ENCODE measurements at places on chromosomes 12 and 14.

GRCh38 chr14:53126731-53127130 is 26.4 kb downstream of the DDHD1 start:
- no peak for DNase-seq

DNA sequence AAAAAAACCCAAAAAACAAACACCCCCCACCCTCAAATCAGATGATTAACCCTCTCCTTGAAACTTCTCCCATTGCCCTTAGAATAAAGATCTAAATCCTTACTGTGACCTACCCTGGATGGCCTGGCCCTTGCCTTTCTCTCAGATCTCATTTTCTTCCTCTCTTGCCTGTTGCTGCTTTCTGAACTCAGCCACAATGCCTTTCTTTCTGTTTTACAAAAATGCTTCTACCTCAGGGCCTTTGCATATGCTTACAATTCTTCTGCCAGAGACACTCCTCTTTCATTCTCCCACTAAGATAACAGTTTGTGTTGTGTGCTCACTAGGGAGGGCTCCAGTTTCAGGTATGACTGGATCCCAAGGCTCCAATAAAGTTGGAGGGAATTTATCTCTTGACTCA is 108.3 kb downstream of the PTPN11 start:
- DNase-seq = no peak

DNA sequence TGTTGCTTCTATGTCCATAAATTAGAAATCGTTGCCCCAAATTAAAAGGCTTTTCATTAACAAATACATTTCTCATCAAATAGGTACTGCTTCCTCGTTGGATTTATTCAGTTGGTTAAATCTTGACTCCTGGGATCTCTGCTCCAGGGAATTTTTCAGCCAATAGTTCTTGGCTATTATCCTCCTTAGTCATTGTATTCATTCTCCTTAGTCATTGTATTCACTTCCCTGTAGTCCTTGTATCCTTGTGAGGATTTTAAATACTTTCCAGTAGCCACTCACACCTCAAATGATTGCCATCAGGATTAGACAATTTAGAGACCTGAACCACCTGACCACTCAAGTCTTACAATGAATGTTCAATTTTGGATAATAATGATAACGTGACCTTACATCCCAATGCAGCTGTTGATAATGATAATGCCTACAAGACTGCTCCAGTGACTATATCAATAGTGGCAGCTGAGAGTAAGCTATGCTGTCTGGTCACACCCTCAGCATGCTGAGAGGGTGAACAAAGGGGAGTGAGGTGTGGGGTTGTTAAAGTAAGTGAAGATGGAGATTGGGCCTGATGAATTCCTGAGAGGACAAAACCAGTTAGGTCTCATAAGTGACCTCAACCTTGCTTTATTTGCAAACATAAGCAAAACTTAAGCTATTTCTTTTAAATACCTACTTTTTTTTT is 193.7 kb upstream of the RTL1 start:
- no peak for DNase-seq

DNA sequence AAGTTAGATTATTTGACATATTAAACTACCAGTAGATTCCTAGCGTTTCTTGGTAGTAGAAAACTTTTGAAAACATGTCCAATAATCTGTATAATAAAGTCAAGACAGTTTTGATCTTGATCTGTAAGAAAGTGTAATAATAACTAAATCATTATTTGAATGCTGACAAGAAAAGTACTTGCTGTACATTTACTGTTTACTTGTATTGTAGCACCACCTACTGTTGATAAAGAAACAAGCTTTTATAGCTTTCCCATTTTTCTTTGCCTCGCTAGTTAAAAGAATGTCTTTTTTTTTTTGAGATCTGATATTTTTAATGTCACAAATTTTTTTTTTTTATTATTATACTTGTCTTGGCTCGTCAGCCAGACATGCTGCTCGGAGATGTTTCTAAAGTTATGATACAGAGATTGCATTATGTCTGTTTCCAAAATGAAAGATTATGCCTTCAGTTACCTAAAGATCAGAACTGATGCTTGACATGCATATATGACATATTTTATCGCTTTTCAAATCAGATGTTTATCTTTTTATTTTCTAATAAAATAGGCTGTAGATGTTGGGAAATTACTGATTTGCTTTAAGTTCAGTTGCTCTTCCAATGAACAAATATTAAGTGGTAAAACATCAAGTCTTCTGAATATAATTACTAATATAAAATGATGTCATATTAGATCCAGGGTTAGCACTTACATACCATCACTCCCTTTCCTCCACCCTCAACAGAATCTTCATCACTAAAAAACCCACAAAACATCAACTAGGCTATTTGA is 140.5 kb downstream of the AKAP6 start:
- DNase-seq = no peak

- DNase-seq = no peak
Observed at GRCh38 chr14:37181441-37181840, 9.0 kb upstream of the SLC25A21 start.

- DNase-seq = no peak
Observed at GRCh38 chr12:105296116-105297089, 34.1 kb upstream of the C12orf75 start.

- no peak for DNase-seq
Observed at GRCh38 chr12:91417650-91418049, 235.0 kb upstream of the DCN start.

- no peak for DNase-seq
Observed at GRCh38 chr14:74963705-74964271, 8.4 kb upstream of the PGF start.

DNA sequence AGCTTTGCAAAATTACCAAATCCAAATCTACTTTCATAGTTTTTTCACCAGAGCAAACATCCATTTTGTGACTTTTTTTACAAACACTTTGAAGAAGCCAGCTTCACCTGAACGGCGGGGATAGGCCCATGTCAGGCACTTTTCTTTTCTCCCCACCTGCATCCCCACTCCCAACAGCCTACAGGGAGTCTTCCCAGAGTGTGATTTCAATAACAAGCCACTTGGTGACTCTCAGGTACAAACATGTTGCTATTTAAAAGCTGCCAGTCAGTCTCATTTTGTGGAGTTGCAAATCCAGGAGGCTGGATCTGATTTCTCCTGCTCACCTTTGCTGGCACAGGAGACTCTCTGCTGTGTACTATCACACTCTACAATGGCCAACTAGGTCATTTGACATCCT is 285.5 kb downstream of the KCNH5 start:
- no peak for DNase-seq

- no peak for DNase-seq
Observed at GRCh38 chr12:16072678-16073077, 161.5 kb downstream of the DERA start.

DNA sequence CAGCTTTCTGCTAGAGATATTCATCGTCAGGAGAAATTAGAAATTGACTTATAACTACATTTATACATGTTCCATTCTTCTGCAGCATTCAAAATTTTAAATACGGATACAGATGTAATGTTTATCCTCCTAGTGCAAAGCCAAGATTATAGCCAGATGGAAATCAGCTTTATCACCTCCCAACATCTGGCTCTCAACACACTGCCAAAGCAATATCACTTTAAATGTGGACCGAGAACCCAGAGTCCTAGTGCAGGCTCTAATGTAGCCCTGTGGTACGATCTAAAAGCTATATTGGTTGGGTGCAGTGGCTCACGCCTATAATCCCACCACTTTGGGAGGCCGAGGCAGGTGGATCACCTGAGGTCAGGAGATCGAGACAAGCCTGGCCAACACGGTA is 6.5 kb downstream of the MLH3 start:
- no peak for DNase-seq

DNA sequence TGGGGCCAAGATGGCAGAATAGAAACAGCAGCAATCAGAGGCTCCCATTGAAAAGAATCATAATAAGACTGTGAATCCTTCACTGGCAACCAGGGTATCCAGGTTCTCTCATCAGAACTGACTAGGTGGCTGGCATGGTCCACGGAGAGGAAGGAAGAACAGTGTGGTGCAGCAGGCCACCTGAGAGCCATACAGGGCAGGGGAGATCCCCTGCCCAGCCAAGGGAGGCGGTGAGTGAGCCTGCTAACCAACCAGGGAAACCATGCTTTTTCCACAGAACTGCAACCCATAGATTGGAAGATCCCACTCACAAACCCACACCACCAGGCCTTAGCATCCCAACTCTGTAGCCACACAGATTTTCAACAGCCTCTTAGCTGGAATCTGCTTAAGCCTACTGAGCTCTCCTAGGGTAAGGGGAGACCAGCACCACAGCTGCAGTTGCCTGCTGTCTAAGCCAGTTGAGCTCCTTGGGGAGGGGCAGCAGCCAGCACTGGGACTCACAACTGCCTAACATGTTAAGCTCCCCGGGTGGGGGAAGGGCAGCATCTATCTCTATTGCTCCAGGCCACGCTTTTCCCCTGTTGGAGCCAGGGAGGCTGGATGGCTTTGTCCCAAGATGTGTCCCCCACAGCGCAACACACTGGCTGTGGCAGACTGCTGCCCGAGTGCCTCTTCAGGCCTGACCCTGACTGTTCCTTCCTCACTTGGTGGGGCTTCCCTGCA is 342.6 kb upstream of the CCDC196 start:
- no peak for DNase-seq

- DNase-seq = no peak
Observed at GRCh38 chr12:15863372-15863771, 18.8 kb upstream of the STRAP start.

DNA sequence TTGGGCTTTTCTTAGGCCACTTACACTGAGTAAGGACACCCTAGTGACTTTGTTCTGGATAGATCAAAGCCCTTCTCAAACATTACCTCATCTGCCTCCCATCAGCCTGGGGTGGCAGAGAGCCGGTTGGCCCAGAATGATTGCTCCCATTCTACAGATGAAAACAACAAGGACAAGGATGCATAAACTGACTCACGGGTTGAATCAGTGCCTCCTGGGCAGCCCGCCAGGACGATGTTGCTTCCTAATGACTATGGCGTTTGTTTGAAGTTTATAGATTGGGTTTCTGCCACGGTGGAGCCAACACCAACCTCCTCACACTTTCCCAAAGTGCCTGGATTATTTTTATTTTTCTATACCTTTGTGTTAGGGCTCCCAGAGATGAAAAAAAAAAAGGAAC is 3.6 kb upstream of the VRK1 start:
- no peak for DNase-seq

DNA sequence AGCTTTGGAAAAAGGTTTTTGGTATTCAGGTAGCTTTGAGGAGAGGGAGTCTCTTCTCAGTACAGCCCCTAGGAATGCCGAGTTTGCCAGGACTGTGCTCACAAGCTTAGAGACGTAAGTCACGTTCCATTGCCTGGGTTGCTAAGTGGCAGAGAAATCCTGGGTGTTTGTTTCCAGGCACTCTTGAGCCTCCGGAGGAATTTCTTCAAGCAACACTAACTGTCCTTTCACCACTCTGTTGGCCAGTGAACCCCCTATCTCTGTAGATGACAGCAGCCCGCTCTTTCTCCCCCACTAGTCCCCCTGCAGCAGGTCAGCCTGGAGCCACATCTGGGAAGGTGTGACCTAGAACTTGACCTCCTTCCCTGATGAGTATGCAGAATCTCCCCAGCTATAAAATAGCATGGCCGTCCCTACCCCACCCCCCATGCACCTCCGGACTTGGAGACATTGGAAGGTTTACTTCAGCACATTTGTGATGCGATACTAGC is 162.7 kb downstream of the ZFP36L1 start:
- no peak for DNase-seq

GRCh38 chr12:54565986-54566544 is 16.7 kb downstream of the PDE1B start:
- DNase-seq = no peak

GRCh38 chr14:95258754-95259593 is 60.7 kb downstream of the CLMN start:
- no peak for DNase-seq

DNA sequence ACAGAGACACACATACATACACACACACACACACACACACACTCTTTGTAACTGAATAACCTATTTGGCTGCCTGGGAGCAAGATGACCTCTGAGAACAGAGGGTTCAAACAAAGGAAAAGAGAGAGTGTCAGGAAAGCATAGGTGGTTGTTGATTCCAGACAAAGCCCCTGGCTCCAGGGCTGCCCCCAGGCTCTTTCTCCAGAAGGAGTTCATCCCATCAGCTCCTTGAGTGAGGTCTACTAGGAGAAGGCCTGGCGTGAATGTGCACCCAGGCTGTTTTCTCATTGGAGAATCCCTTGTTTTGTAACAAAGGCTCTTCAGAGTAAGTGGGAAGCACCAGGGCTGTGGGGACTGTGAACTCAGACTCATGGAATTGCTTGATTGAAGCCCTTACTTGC is 151.9 kb downstream of the EMP1 start:
- no peak for DNase-seq

DNA sequence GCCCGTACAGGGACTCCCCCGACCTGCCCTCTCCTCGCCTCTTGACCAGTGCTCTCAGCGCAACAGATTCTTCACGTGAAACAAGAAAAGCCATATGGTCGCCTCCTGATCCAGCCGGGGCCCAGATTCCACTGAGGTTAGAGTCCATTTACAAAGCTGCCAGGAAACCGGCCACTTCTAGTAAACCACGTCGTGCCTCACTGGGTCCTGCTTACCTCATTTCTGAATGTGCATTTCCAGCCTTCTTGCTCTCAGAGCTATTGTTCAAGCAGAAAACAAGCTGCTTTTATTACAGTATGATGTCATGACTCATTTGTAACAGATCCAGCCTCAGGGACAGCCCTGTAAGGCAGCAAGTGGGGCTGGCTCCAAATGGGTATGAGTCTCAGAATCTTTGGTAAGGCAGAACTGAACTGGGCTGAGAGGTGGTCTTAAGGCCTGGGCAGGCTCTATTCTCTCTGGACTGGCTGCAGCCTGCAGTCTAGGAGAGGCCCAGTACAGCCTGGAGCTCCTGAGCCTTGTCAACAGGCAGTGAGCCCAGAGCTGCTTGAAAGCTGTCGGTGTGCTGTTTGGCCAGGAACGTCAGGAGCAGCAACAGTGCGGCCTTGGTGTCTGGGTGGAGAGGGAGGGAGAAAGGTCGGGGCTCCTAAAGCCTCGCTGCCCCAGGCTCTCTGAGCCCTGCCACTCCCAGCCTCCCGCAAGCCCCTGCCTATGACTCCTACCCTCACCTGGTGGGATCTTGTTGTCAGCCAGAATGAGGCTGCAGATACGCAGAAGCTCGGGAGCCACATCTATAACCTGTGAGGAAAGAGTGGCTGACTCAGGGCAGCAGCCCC is 8.3 kb downstream of the REC8 start:
- no peak for DNase-seq

GRCh38 chr14:54889919-54890318 is 12.7 kb downstream of the GCH1 start:
- no peak for DNase-seq

GRCh38 chr12:48005001-48005749 is 899 bp upstream of the COL2A1 start:
- no peak for DNase-seq

GRCh38 chr12:68381476-68382219 is 49.5 kb upstream of the MDM1 start:
- no peak for DNase-seq

DNA sequence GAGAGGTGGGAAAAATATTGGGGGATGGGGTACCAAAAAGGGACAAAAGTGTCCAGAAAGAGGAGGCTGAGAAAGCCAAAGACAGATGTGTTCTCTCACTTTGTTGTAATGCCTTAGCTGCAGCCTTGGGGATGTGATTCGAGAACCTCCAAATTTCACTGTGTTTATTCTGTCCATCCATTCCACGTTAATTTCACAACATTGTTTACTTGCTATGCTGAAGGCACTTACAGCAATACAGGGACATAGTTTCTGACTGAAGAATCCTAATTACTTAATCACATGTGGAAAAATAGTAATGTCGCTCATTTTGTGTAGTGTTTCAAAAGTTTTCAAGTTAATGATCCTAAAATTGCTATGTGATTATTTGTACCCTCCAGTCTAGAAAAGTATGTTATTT is 146.2 kb upstream of the SLC38A2 start:
- DNase-seq = no peak

All from immature natural killer cell (primary cell).